Diencephalon (tissue), 1 donor: ENCODE measurements at places on chromosomes 5 and 9. TPM values are rescaled to one million over a fixed set of nuclear protein-coding genes. Genes with fewer than 3 reads are reported as not detected.

CCNH gene
- 103 TPM for total RNA-seq

STK32A gene
- total RNA-seq: 25.4 TPM

RXFP3 gene
- total RNA-seq: 3.0 TPM

GPX8 gene
- total RNA-seq: 4.2 TPM

NUTM2F gene
- total RNA-seq: not detected

PAPPA gene
- 1.8 TPM for total RNA-seq

TRAF2 gene
- total RNA-seq: 10.1 TPM

ADRA1B gene
- 6.9 TPM for total RNA-seq

STXBP1 gene
- 119 TPM for total RNA-seq

PTGDS gene
- 93.2 TPM for total RNA-seq
